ENCODE measurements at places on chromosomes 4 and X.

DNA sequence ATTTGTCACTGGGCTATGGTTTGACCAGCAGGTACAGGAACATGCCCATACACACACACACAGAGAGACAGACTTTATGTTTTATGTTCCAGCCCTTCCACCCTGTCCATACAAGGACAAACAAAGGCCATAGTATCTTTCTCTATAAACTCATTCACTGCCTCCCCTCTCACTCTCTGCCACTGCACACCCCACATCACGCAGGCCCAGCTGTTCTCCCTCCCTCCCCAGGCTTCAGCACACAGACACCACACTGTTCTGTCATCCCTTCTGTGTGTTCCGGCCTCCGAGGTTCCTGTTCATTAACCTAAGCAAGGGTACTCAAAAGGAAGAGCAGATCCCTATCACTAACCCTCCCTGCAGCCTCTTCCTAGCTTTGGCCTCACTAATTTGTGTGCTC, 17.8 kb downstream of the LAS1L start:
- no peak for DNase-seq

DNA sequence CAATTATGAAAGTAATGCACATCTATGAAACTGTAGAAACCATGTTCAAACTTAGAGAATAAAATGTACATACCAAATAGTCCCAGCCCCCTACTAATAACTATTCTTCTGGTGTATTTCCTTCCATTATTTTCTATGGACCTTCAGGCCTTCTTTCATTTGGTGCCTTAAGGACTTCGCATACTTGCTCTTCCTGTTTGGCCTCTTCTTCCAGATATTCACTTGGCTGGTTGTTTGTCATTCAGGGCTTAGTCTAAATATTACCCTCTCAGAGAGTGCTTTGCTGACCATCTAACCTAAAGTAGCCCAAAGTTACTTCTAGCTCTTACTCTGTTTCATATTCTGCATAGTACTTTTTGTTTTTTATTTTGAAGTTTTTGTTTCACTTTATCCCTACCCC, 70.3 kb upstream of the ARMCX2 start:
- no peak for DNase-seq

GRCh38 chrX:96683997-96684338, 674 bp upstream of the DIAPH2 start:
- no peak for DNase-seq

GRCh38 chr4:2449511-2450392, 19.2 kb upstream of the RNF4 start:
- DNase-seq: no peak

DNA sequence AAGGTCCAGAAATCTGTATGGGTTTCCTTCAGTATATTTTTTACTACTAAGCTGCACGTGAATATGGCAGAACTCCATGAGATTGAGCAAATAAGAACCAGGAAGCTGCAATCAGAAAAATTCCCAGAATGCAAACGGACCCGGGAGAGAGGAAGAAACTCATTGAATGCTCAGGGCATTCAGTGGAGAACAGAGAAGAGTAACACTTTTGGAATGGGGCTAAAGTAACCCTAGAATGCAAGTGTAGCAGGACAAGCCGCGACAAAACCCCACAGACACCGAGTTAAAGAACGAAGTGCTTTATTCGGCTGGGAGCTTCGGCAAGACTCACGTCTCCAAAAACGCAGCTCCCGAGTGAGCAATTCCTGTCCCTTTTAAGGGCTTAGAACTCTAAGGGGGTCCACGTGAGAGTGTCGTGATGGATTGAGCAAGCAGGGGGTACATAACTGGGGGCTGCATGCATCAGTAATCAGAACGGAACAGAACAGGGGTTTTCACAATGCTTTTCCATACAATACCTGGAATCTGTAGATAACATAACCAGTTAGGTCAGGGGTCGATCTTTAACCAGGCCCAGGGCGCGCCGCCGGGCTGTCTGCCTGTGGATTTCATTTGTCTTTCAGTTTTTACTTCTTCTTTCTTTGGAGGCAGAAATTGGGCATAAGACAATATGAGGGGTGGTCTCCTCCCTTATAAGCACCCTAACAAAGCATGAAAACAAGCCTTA, 56.4 kb downstream of the RAB28 start:
- DNase-seq: peak; percentile 38

DNA sequence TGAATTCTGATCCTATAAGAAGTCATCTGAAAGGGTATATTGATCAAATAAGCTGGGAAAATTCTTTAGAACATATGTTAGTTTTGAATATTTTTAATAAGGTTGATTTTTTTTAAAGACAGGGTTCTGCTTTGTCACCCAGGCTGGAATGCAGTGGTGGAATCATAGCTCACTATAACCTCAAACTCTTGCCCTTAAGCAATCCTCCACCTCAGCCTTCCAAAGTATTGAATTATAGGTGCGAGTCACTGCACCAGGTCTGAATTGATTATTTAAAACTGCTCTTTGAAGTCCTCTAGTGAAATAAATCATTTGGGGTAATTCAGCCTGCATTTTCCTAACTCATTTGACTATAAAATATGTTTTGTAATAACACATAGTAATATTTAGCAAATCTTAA, 812.3 kb downstream of the PDHA2 start:
- DNase-seq: no peak

GRCh38 chrX:54116391-54116790, 66.7 kb downstream of the FAM120C start:
- no peak for DNase-seq

DNA sequence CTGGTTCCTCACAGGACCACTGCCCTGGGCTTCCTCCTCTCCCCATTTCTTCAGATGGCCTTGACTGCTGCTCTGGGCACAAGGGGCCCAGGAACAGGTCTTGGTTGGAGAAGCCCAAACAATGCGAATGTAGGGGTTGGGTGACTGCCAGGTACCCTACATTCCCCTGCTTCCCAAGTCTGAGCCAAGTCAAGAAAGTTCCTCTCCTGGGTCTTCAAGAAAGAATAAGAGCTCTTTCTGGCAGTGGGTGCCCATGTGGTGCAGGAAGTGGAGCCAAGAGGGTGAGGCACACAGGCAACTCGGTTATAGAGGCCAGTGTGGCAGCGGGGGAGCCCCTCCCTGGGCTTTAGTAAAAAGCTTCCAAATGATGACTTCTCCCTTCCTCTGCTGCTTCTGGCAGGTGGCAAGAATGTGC, 2.7 kb downstream of the SLC34A2 start:
- no peak for DNase-seq

- DNase-seq: no peak
These were observed 14.8 kb upstream of the SPON2 start for GRCh38 chr4:1187182-1187581.

GRCh38 chrX:49019599-49020249, 17.7 kb upstream of the GRIPAP1 start:
- DNase-seq: no peak

DNA sequence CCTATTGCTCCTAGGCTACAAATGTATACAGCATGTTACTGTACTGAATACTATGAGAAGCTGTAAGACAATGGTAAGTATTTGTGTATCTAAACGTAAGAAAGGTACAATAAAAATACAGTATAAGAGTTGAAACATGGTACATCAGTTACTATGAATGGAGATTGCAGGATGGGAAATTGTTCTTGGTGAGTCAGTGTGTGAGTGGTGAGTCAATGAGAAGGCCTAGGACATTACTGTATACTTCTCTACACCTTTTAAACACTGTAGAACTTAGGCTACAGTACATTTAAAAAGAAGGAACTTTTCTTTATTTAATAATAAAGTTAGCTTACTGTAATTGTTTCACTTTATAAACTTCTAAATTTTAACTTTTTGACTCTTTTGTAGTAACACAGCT, 2603.2 kb downstream of the PCDH7 start:
- no peak for DNase-seq

DNA sequence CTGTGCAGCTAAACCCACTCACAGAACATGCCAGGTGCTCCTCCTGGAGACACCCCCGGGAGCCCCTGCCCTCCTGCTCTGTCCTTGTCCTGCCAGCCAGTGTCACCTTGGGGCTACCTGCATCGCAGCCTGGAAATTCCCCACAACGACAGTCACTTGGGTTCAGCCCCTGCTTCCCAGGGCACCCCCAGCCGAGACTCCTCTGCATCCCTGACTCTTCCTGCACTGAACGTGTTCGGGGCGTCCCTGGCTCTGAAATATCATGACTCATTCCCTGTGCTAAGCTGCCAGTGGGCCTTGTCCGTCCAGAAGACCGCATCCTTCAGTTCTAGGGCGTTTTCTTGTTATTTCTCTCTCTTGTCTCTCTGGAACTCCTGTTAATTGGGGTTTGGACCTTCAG, 5.8 kb downstream of the CFAP99 start:
- no peak for DNase-seq

- DNase-seq: no peak
These were observed 13.9 kb upstream of the DCK start for GRCh38 chr4:70979445-70980008.

DNA sequence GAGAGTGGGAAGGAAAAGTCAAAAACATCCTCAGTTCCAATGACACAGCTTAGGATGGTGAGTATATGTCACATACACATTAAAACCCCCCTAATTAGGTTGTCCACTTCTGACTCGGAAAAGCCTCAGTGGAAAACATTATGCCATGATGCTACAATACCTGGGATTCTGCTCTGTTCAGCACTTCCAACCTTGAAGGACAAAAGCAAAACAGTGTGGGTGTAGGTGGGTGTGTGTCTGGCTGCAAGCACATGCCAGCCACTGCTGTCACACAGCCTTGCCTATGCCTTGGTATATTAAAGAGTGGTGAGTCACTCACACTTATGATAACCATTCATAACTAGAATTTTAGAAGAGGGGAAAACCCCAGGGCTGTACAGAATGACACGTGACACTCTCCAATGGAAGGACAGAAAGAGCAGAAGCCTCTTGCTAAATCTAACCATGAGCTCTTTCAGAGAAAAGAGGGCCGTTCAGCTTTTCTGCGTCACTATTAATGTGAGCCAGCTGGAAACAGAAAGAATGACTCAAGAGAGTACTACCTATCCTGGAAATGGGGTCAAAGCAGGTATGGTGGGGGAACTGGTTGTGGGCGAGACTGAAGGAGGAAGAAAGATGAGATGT, 159.6 kb downstream of the TET2 start:
- DNase-seq: no peak

DNA sequence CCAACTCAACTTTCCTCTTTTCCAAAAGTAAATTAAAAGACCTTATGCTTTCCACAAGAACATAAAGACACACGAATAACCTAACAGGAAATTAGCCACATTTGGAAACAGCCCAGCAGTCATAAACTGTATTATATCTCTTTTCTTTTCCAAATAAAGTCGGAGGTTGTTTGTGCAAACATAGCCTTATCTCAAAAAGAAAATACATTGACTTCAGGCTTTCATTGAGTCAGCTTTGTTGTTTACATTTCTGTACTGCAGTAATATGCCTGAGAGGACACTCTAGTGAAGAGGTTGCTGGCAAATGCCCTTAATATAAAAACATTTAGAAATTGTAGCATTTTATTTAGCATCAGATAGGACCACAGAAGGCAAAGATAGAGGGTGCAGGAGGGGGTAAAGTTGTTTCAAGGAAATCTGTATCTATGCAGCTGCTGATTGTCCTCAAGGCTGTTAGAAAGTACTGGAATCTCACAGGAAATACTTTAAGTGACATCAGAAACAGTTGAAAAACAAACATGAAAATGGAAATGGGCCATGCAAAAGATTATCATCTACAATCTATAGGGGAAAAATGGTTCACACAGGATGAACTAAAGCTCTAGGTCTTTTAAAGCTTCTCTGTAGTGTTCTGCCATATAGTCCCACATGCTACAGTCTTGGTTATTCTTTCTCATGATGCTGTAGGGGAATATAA, 14.5 kb downstream of the LNX1 start:
- DNase-seq: no peak

- DNase-seq: no peak
These were observed 78.2 kb downstream of the BEND4 start for GRCh38 chr4:42074294-42074693.

DNA sequence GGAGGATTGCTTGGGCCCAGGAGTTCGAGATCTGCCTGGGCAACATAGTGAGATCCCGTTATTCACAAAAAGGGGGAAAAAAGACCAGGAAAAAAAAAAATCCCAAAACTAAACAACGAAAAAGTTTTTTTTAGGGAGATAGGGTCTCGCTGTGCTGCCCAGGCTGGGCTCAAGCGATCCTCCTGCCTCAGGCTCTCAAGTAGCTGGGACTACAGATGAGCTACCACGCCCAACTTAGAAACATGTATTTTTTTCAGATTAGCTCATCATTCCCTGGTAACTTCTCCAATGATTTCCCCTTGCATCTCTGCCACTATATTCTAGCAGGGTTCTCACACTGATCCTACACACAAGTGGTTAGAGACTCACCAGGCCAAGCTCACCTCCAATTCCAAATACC, 24.4 kb upstream of the IRAK1 start:
- DNase-seq: no peak

GRCh38 chr4:95355021-95355420, 193.8 kb downstream of the UNC5C start:
- DNase-seq: no peak

GRCh38 chrX:73668779-73669178, 105.8 kb downstream of the CHIC1 start:
- DNase-seq: no peak

- no peak for DNase-seq
These were observed 99.5 kb upstream of the SLC4A4 start for GRCh38 chr4:71239365-71239764.

DNA sequence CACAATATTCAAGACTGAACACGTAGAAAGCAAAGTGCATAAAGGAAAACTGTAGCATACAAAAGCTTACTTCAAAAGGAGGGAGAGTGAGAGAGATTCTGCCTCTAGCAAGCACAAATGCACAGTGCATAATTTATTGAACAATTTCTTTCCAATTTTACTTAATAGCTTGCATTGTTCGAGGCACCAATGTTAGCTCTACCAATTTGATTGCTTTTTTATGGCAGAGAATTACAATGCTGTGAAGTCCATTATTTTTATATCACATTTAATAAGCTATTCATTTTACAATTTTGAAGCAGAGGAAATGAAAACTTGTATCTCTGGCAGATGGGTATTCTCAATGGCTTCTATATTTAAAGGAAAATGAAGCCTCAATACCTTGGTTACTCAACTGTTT, 331.7 kb downstream of the GPM6A start:
- DNase-seq: no peak

DNA sequence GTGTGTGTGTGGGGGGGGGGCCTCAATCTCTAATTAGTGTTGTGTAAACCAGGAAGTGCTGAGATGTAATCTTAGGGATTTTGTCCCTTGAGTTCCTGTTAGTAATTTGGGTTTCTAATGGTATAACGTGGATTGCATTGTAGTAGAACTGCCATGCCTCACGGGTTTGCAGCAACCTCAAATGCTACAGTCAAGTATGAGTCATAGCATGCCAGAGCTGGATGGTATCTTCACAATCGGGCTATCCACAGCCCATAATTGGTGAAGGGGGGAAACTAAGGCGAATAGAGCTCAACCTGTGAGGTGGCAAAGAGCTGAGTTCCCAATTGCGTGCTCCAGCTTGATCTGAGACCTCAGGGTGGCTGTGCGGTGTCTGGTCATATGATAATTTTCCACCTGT, 2.2 kb upstream of the FMR1NB start:
- DNase-seq: no peak
